CD4-positive, alpha-beta T cell treated with Interleukin-10 for 1 hour (primary cell): ENCODE measurements at places on chromosomes 6 and 20.
A peak's percentile ranks its signal among the peaks of the same experiment; 100 is the strongest.

DNA sequence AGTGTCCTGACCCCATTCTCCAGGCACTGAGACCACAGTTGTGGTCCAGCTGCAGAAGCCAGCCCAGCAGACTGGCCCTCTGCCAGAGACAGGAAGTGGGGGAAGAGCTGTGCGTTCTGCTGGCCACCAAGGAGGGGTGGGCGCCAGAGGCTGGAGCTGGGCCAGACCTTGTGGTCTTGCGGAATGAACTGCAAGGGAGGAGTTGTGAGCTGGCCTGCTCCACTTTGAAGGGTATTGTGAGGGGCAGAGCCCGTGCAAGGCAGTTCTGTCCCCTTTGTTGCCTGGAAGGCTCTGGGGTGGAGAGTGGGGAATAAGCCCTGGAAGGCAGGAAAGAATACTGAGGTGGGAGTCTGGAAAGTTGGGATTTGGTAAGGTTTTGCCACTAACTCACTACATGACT lies 3.6 kb upstream of the MDFI start:
- DNase-seq = no peak

- DNase-seq = peak; percentile 36
Measured at GRCh38 chr6:105810105-105810921, 275.8 kb upstream of the PRDM1 start.

GRCh38 chr6:155221086-155221485 lies 42.7 kb upstream of the CLDN20 start:
- no peak for DNase-seq

- no peak for DNase-seq
Measured at GRCh38 chr20:33569802-33570391, 80.0 kb downstream of the CBFA2T2 start.

GRCh38 chr6:33592595-33593413 lies 12.7 kb upstream of the BAK1 start:
- peak; percentile 55 for DNase-seq

GRCh38 chr6:1015825-1016224 lies 296.1 kb upstream of the FOXQ1 start:
- DNase-seq = no peak

- peak; percentile 32 for DNase-seq
Measured at GRCh38 chr20:46545077-46545826, 5.2 kb downstream of the OCSTAMP start.

- no peak for DNase-seq
Measured at GRCh38 chr6:42696526-42697267, 25.7 kb downstream of the PRPH2 start.

- no peak for DNase-seq
Measured at GRCh38 chr6:113634352-113635163, 222.6 kb upstream of the MARCKS start.

- no peak for DNase-seq
Measured at GRCh38 chr6:145813285-145814034, 1.1 kb downstream of the FBXO30 start.

DNA sequence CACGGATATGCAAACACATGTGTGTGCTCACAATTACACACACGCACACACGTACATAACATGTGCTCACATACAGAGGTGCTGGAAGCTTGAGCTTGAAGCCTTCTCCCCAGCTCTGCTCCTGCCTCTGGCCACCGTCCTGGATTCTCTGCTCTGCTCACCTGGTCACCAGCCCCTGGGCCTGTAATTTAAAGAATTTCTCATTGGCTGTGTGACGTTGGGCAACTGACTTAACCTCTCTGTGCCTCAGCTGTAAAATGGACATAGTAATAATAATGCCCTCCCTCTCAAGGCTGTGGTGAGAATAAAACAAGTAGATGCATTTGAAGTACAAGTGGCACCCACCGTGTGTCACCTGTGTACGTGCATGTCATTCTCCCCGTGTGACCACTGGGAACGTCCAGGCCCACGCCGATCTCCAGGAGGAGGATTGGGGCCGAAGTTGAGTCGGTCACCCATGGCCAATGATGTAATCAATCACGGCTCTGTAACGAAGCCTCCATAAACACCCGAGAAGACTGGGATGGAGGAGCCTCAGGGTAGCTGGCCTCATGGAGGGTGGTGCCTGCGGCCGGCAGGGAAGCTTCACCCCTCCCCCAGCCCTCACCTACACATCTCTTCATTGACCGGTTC lies 160.9 kb upstream of the AFDN start:
- DNase-seq = no peak
